ENCODE measurements at places on chromosomes 2 and 18. TPM values are rescaled to one million over a fixed set of nuclear protein-coding genes. Genes with fewer than 3 reads are reported as not detected.

The ALPI gene
- total RNA-seq, result not detected

The ENOSF1 gene
- 39.2 TPM for total RNA-seq

The GCG gene
- total RNA-seq, result not detected

The KCNG3 gene
- total RNA-seq, result 1.7 TPM

The TUBA4B gene
- total RNA-seq, result not detected

The SNED1 gene
- 5.0 TPM for total RNA-seq

The FOXI3 gene
- 0.11 TPM for total RNA-seq

The TACR1 gene
- total RNA-seq, result not detected

The TXNDC2 gene
- total RNA-seq, result 0.13 TPM

The WDR43 gene
- 145 TPM for total RNA-seq

The LBX2 gene
- not detected for total RNA-seq

The MPV17 gene
- total RNA-seq, result 66.3 TPM

The PUS10 gene
- total RNA-seq, result 4.2 TPM

The STON1 gene
- 1.9 TPM for total RNA-seq

The TUBA3E gene
- total RNA-seq, result not detected

DNA sequence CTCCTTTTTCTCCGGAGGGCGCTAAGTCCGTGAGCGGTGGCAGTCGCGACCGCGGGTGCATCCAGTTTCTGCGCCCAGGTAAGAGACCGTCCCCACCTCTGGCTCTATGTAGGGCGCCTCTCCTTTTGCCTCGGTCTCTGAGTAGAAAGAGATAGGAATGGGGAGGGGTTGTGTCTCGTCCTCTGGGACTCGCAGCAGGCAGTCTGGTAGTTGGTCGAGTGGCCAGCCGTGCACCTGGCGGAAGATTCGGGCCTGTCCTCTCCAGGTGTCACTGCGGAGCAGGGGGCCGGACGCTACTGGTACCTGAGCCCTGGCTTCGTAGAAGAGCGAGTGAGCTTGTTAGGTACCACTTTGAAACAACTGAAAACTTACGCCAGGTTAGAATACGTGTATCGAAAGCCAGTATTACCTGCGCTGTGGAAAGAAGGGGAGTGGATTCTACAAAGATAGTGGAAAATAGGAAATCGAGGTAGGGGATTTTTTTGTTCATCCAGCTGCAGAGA, 403 bp downstream of the MAP2 start:
- H3K4me3 ChIP-seq, result peak overlapping the region; percentile 54
- H3K36me3 ChIP-seq, result no peaks in the 10 kb centered on the region
- H3K27me3 ChIP-seq, result no peaks in the 10 kb centered on the region
- no peak for DNase-seq

DNA sequence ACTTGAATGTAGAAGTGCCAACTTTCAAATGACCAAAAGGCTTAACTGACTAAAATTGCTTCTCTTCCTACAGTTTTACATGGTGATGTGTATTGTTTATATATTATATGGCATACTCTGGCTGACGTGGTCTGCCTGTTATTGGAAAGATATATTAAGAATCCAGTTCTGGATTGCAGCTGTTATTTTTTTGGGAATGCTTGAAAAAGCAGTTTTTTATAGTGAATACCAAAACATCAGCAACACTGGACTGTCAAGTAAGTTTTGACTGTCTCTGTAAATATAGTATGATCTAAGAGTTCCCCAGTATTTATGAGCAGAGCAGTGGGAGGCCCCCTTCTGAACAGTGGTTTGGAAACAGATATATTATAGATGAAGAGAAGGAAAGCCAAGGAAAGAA, 26.2 kb downstream of the TMEM87B start:
- H3K27me3 ChIP-seq, result no peaks in the 10 kb centered on the region
- no peak overlapping the region for H3K4me3 ChIP-seq
- DNase-seq, result no peak
- no peak overlapping the region for H3K27ac ChIP-seq

- no peak overlapping the region for H3K27ac ChIP-seq
- no peaks in the 10 kb centered on the region for H3K4me1 ChIP-seq
- H3K4me3 ChIP-seq, result no peak overlapping the region
- no peak for DNase-seq
- no peaks in the 10 kb centered on the region for H3K36me3 ChIP-seq
These were observed 406.2 kb downstream of the SUCLG1 start for GRCh38 chr2:84052913-84053312.

GRCh38 chr2:168034616-168035015, 212.8 kb downstream of the STK39 start:
- H3K27ac ChIP-seq, result no peak overlapping the region
- DNase-seq, result no peak
- H3K36me3 ChIP-seq, result no peaks in the 10 kb centered on the region
- H3K4me1 ChIP-seq, result no peaks in the 10 kb centered on the region

DNA sequence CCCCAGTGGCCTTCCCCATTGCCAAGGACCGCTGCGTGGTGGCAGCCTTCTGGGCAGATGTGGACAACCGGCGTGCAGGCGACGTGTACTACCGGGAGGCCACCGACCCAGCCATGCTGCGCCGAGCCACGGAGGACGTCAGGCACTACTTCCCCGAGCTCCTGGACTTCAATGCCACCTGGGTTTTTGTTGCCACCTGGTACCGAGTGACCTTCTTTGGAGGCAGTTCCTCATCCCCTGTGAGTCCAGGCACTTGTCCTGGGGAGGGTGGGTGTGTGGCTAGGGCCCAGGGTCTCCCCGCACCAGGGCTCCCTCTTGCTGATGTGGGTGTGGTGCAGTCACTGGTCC, 31.9 kb downstream of the SNED1 start:
- no peaks in the 10 kb centered on the region for H3K27me3 ChIP-seq
- H3K27ac ChIP-seq, result no peak overlapping the region
- no peak overlapping the region for H3K4me3 ChIP-seq
- no peak for DNase-seq

DNA sequence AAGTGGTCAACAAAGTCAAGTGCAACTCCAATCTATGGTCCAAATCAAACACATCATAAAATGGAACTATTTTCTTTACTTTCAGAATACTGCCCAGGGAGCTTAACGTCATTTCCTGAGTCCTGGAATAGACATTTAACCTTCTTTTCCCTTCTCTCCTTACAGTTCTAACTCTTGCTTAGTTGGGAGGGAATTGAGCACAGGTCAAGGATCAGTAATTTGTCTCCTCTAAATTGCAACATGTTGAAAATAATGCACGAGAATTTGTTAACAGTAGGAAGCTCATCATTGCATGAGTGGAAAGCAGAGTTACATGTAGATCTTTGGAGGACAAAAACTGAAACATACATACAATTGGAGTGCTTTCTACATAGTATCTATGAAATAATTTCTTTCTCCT, 87.7 kb downstream of the MEP1B start:
- H3K27ac ChIP-seq, result no peak overlapping the region
- DNase-seq, result no peak
- no peaks in the 10 kb centered on the region for H3K4me1 ChIP-seq
- no peaks in the 10 kb centered on the region for H3K36me3 ChIP-seq
- no peaks in the 10 kb centered on the region for H3K27me3 ChIP-seq

DNA sequence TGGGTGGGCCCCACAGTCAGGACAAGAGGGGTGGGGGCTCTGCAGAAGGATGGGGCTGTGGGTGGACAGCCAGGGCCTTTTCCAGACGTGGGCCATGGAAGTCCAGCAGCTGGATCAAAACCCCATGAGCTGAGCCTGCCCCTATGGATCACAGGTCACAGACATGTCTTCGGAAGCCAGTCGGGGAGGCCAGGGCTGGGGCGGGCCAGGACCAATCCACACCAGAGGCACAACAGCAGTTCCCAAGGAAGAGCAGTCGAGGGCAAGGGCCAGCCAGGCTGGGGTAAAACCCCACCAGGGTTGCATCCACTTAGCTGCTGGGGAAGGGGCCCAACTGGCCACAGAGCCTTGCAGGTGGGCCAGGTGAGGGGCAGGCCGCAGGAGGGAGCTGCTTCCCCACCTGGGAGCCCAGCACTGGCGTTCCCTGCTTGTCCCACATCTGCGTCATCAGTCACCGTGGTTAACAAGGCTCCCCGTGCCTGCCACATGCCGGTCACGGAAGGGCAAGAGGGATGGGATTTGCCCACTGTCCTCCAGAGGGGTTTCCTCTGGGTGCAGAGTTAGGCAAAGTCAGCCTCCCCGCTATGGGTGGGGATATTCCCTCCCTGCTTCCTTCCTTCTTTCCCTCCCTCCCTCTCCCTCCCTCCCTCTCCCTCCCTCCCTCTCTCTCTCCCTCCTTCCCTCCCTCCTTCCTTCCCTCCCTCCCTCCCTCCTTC, 46.4 kb upstream of the ODC1 start:
- DNase-seq, result no peak
- H3K4me1 ChIP-seq, result peaks cover 3% of the 10 kb centered on the region
- no peak overlapping the region for H3K4me3 ChIP-seq

DNA sequence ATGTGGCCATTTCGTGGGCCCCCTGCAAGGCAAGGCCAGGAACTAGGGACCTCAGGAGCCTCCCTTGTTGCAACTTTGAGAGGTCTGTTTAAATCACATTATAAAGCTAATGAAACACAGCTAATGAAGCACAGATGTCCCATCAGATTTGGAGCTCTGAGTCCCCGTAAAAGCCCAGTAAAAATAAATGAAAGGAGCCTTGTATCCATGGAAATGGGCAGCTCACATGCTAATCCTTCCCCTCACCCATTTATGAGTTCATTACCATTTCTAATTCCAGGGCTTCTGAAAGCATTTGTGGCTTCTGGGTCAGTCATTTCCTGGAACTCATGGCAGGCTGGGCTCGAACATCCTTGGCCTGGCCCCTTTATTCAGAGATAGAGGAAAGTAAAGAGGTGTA, 274.8 kb downstream of the SS18 start:
- no peak overlapping the region for H3K27ac ChIP-seq
- H3K4me3 ChIP-seq, result no peak overlapping the region
- H3K27me3 ChIP-seq, result peaks cover 20% of the 10 kb centered on the region
- H3K4me1 ChIP-seq, result no peaks in the 10 kb centered on the region
- DNase-seq, result no peak

DNA sequence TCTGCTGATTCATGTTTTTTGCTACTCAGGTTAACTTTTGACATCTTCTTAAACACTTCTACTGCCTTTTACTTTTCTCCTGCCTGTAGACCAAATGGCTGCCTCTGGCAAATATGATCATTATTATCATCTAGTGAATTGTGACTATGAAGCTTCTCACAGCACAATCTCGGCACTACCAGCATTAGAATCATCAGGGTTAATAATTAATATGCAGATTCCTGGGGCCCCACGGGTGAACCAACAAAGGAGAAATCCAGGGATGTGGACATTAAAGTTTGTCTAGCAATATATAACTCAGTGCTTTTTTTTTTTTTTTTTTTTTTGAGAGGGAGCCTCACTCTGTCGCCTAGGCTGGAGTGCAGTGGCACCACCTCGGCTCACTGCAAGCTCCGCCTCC, 136.1 kb downstream of the SPOPL start:
- no peaks in the 10 kb centered on the region for H3K27me3 ChIP-seq
- no peak overlapping the region for H3K27ac ChIP-seq
- no peak overlapping the region for H3K4me3 ChIP-seq
- H3K36me3 ChIP-seq, result no peaks in the 10 kb centered on the region
- DNase-seq, result no peak
- H3K4me1 ChIP-seq, result no peaks in the 10 kb centered on the region

DNA sequence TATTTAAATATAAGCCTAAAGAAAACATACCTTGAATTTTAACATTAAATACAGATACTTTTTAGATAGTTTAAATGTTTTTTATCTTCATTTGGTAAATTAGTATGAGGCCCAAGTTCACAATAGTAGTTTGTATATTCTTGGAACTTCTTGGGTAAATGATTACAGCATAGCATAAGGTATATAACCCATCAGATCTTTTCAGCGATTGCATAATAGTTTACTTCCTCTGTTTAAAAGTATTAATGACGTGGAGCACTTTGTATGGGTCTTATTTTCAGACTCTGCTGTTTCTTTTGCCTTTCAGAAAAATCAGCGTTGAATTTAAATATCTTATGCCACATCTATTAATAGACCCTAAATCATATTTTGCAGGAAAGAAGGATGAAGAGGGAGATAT, 60.2 kb downstream of the CHRNA1 start:
- no peak overlapping the region for H3K27ac ChIP-seq
- H3K27me3 ChIP-seq, result peaks cover 4% of the 10 kb centered on the region
- no peaks in the 10 kb centered on the region for H3K4me1 ChIP-seq

- peaks cover 82% of the 10 kb centered on the region for H3K36me3 ChIP-seq
- H3K27ac ChIP-seq, result no peak overlapping the region
- H3K4me3 ChIP-seq, result no peak overlapping the region
These were observed 41.7 kb downstream of the POLR1A start for GRCh38 chr2:86064006-86064405.

- H3K4me1 ChIP-seq, result no peaks in the 10 kb centered on the region
- H3K27ac ChIP-seq, result no peak overlapping the region
These were observed 221.6 kb downstream of the MYCN start for GRCh38 chr2:16161768-16162490.

- no peak overlapping the region for H3K27ac ChIP-seq
- H3K27me3 ChIP-seq, result no peaks in the 10 kb centered on the region
- DNase-seq, result no peak
These were observed 73.1 kb downstream of the TSHZ1 start for GRCh38 chr18:75283731-75284130.

DNA sequence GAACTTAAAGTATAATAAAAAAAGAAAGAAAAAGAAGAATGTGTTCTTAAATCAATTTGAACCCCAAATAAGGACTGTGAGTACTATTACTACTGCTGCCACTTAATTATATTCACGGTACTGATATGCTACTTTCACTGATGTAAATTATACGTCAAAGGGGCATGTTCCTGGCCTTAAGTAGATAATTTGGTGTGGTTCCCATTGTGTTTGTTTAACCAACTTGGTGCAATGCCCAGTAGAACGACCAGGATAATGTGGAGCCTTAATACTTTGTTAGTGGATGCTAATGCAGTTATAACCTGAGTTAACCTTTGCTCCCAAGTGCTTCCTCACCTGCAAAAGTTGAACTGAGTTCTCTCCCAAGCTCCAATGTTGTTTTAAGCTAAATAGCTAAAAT, 142.0 kb downstream of the NR4A2 start:
- H3K27me3 ChIP-seq, result no peaks in the 10 kb centered on the region
- no peak for DNase-seq
- no peaks in the 10 kb centered on the region for H3K4me1 ChIP-seq
- H3K27ac ChIP-seq, result no peak overlapping the region

DNA sequence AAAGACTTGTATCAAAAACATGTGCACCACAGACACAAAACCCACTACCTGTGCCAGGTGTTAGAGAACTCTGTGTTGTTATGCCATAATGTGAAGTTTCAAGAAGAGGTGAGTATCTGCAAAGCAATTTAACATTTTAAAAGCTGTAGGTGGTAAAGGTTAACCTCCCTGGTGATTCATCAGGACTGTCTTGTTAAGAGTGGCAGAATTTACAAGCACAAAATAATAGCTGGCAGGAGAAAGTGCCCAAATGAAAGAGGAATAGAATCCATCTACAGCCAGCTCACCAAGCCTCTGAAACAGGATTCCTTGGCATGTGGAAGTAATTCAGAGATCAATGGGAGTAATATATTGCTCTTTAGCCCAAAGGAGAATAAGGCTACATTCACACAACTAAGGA, 230.7 kb downstream of the AFF3 start:
- H3K27me3 ChIP-seq, result peaks cover 64% of the 10 kb centered on the region
- H3K27ac ChIP-seq, result no peak overlapping the region
- no peaks in the 10 kb centered on the region for H3K36me3 ChIP-seq
- no peak for DNase-seq
- no peak overlapping the region for H3K4me3 ChIP-seq
- H3K4me1 ChIP-seq, result no peaks in the 10 kb centered on the region

- no peaks in the 10 kb centered on the region for H3K36me3 ChIP-seq
- H3K27ac ChIP-seq, result no peak overlapping the region
- H3K4me1 ChIP-seq, result no peaks in the 10 kb centered on the region
- H3K27me3 ChIP-seq, result no peaks in the 10 kb centered on the region
- DNase-seq, result no peak
These were observed 168.3 kb upstream of the VRK2 start for GRCh38 chr2:57878171-57878865.

All from A673 (cell line).